Left ventricle myocardium superior (tissue), 1 donor: ENCODE measurements at places on chromosomes 2 and 18.

DNA sequence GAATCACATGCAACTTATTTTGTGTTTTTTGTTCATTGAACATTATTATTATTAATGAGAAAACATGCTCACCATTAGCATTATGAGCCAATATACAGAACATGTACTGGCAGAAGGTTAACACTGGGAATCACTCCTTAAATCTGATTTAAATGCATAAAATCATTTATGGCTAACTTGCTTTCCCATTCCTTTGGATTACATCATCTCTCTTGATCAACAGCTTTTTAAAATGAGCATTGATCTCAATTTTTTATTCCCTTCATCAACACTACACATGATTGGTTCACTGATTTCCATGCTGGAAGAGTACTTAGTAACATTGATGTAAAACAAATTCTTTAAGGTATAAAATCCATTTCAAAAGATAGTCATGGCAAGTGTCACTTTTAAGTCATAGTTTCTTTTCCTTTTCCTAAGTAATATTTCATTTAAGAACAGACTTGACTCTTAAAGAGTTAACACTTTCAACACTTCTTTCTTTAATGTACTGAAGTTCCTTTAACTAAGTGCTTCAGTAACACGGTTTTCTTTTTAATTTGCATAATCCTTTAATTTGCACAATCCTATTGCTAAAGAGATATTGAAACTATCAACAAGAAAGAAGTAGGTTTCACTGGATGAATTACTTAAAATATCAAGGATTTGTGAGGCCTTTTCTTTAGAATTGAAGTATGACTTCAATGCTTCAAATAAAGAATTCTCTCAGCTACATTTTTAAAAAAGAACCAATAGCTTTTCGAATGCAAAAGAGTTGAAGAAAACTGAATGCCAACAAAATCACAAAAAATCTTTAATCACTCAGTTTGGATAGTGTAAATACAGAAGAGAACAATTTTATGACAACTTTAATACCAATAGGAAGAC is 24.9 kb upstream of the BUB1 start:
- DNase-seq = no peak

GRCh38 chr2:101710036-101710435 is 12.5 kb downstream of the MAP4K4 start:
- DNase-seq = no peak

- DNase-seq = no peak
These were observed 62.8 kb downstream of the DTNA start for GRCh38 chr18:34772887-34773286.

- no peak for DNase-seq
These were observed 32.4 kb downstream of the LHCGR start for GRCh38 chr2:48723129-48723528.

DNA sequence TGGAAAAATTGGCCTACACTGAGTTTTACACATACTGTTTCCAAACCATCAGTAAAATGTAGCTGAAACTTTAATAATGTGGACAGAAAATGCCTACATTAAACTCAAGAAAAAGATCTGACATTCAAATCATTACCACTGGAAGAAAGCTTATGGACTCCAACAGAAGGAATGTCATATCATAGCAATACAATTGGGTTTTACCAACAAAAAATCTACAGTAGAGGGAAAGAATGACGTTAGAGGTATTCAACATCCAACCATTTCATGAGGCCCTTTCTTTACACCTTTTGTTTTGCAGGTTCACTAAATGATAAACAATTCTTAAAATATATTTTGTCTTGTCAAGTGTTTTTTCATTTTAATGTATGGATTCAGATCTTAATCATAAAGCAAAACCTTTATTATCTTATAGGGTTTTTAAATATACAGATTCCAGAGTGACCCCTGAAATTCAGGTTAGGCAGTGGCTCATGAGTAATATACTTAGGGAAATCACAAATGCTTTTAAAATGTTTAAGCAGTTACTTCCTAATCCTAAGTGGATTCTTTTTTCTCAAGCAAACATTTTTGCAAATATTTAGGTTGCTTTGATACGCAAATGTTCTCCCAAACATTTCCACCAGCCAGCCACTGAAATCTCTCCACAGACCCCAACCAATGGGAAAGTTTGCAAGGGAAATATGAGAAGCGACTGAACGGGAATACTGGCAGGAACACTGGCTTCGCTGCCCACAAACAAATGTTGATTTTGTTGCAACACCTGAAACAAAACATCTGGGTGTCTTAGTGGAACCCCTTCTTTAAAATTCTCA is 168.7 kb downstream of the TCF4 start:
- DNase-seq = no peak

DNA sequence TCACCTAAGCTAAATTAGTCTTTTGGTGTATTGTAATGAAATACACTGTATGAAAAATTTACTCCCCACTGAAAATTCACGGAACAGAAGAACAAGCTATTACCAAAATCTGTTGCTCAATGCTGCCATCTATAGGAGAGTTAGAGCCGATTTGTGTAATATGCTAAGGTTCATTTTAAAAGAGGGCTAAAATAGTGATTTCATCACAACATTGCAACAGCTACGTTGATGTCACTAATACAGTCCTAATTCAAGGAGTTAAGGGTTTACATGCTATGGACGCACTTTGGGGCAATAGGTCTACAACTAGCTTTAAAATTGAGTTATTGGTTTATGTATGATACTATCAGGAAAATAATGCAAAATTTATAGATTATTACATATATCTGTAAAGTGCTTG is 3.0 kb upstream of the IRS1 start:
- DNase-seq = no peak

DNA sequence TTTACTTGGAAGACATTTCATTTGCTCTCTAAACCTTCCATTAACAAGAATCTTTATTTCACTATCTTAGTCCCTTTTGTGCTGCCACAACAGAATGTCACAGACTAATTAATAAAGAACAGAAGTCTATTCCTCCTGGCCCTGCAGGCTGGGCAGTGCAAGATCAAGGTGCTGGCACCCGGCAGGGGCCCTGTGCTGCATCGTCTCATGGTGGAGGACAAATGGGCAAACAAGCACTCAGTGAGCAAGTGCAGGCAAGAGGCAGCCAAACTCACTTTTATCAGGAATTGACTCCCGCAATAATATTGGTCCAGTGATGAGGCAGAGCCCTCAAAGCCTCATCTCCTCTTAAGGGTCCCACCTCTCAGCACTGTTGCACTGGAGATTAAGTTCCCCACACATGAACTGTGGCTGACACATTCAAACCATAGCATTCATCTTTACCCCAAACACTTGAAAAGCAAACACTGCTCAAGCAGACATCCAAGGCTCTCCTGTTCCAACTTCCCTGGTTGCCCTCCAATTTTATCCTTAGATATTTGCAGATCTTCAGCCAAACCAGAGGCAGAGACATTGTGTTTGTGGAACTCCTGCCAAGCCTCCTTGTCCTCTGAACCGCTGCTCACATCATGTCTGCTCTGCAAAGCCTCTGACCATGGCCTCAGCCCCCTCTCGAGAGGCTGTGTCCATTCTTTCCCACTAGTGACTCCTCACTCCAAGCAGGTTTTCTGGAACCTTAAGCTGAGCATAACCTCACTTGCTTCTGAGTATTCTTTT is 404.4 kb upstream of the SOX11 start:
- no peak for DNase-seq

- DNase-seq = no peak
These were observed 558 bp downstream of the FBXO41 start for GRCh38 chr2:73283545-73284295.

- no peak for DNase-seq
These were observed 36.0 kb upstream of the WIPF1 start for GRCh38 chr2:174633623-174633930.

- DNase-seq = no peak
These were observed 9.2 kb downstream of the SERPINE2 start for GRCh38 chr2:224029876-224030275.

DNA sequence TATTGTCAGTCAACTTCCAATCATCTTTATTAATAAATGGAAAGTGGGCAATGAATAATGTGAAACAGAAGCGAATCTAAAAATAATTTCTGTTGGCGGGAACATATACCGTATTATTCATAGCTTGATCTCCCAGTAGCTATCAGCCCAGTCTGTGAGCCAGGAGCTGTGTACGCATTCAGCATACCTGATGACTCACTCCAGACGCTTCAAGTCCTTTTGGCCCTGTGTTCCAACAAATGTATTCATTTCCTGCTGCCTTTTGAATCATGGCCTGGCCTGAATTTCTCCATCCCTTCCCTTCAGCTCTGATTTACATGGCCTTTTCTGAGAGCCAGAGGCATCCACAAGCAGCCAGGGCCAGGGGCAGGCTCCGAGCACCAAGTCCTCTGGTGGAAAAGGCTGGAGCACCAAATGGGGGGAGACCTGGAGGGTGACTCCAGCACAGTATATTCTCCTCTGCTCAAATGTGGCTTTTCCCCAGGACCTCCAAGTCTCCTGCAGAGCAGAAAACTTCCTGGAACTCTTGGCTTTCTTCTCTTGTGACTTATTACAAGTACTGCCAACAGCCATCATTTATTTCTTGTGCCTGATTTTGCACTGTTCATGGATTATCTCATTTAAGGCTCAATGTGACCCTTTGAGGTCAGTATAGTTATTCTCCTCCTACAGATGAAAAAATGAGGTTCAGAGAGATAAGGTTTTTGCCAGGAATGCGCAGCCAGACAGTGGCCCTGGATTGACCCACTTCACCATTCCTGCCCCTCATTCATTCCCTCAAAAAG is 108.7 kb downstream of the EN1 start:
- DNase-seq = no peak

DNA sequence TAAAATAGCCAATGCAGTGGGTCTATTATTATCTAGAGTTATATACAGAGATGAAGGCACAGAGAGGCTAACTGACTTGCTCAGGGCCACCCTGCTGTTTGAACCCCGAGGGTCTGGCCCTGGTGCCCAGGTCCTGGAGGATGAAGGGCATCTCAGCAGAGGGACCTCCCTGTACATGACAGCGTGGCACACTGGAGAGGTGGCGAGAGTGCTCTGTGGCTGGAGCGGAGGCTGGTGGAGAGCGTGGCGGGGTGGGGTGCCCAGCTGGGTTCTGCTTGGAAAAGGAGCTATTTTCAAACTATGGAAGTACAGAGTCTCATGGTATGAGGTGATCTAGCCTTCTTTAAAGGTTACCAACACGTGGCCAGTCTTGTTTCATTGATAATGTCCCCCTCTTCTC is 35.8 kb downstream of the GREB1 start:
- no peak for DNase-seq

- DNase-seq = peak; percentile 91
These were observed 62.2 kb upstream of the RTN4 start for GRCh38 chr2:55112229-55113031.

- DNase-seq = no peak
These were observed 2.1 kb upstream of the HAAO start for GRCh38 chr2:42794271-42795046.

GRCh38 chr2:38660282-38660681 is 5.6 kb upstream of the GALM start:
- no peak for DNase-seq

- DNase-seq = no peak
These were observed 108.1 kb upstream of the CD302 start for GRCh38 chr2:159905926-159906714.

DNA sequence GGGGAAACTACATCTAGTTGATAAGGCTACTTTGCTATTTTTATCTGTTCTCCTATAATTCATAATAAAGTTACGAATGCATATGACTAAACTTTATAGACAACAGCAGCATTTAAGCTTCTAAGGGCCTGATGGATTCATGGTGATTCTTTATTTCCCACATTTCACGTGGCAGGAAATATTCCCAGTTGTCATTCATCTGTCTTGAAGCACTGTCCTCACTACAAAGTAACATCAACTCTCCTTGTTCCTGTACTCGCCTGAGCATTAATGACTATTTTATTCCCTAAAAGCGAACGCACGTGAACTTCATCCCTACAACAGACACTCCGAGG is 2.6 kb downstream of the SATB2 start:
- no peak for DNase-seq

GRCh38 chr2:212540341-212540740 is 1.7 kb upstream of the ERBB4 start:
- DNase-seq = no peak

- DNase-seq = no peak
These were observed 178.0 kb downstream of the HAUS1 start for GRCh38 chr18:46282177-46282570.

GRCh38 chr2:237039301-237040031 is 46.2 kb upstream of the COPS8 start:
- DNase-seq = no peak

DNA sequence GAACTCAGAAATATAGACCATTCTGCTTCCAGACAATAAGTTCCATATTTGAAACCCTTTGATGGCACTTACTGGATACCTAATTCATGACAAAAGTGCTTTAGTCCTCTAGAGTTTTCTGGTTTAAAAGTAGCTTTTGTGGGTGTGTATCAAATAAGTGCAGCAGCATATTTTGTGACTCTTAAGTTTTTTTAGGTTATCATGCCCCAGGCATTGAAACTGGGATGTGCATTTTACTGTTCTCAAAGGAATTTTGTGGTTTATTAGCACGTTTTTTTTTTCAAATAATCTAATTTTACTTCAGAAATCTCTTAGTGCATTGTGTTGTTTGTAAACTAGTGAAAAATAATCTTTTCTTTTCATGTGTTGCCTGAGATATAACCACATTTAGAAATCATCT is 1.5 kb downstream of the XRCC5 start:
- DNase-seq = no peak

GRCh38 chr2:30865243-30865642 is 58.0 kb upstream of the CAPN13 start:
- DNase-seq = no peak

DNA sequence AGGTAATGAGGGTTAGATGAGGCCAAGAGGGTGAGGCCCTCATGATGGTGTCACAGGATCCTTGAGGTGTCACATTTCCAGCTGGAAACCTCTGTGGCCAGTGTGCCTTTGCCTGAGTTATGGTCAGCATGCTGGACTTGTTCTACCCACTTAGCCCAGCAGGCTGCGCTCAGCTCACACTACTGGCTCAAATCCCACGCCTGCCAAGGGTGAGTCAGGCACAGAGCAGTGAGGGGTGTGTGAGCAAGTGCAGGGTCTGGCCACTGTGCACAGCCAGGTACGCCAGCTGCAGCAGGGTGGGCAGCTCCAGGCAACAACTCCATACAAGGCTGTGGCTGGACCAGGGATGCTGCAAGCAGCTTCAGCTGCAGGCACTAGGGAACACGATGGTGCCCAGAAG is 616.6 kb upstream of the FSHR start:
- peak; percentile 47 for DNase-seq

DNA sequence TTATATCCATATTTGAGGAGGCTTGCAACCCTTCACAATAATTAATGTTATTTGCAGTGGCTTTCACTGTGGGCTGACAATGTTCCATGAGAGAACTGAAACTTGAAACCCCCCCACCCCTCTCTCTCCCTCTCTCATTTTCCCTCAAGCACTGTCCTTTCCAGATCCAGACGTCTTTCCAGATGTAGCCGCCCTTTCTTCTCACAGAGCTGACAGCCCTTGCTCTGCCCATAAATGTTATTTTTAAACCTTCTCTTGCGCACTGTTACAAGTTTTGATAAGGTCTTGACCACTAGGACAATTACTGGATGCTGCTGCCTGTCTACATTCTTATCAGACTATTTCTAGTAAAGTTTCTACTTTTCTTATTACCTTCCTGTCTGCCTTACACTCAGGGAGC is 91.4 kb upstream of the LINC00305 start:
- DNase-seq = no peak
